NCI-H1436 treated with DMSO at 0.1 percent for 48 hours (cell line): ENCODE measurements at places on chromosomes 11 and 22.

- no peak for DNase-seq
Measured at GRCh38 chr22:42841444-42841843, 15.6 kb downstream of the ARFGAP3 start.

- DNase-seq = no peak
Measured at GRCh38 chr22:49312601-49313000, 515.1 kb downstream of the BRD1 start.

- no peak for DNase-seq
Measured at GRCh38 chr11:122434786-122435185, 220.7 kb upstream of the UBASH3B start.

DNA sequence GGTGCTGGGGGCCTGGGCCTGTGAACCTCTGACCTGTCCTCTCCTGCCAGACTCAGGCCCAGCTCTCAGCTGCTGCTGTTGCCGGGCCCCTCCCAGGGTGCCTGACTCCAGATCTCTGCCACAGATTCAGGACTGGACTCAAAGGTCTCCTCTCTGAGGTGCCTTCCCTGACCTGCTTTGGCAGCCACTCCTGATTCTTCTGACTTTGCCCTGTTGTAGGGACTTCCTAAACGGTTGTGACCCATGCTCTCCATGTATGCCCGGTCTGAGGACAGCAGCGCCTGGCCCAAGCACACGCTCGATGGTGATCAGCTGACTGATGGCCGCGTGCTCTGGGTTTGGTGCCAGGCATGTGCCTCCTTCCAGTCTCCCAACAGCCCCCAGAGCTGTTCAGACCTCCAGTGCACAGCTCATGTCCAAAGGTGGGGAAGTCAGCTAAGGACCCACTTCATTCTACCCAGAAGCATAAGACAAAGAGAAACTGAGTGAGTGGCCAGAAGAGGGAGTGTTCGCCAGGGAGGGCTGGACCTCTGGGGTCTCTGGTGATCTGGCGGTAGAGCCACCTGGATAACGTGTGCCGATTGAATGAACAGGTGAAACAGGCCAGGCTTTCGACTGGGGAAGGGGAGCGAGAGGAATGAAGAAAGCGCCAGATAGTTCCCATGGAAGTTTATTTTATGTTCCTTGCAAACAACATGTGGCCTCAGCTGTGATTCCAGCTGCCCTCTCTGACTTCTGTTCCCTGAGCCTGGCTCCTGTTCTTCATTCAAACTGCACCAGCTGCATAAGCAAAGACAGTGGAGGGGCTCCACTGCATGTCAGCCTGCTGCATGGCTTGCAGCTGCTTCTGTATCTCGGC, 8.1 kb upstream of the TOP3B start:
- DNase-seq = no peak

DNA sequence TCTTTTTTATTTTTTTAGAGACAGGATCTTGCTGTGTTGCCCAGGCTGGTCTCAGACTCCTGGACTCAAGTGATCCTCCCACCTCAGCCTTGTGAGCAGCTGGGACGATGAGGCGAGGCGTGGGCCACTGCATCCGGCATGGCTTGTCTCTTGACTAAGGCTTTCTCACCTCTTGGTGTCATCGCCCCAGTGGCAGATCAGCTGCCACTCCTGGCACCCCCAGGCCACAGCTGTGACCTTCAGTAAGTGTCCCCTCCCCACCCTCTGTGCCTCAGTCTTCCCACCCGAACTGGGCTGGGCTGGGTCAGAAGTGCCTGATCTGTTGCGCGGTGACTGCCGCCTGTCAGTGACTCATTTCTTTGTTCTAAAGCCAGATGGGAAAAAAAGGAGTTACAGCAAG, 3.6 kb downstream of the SYNGR1 start:
- no peak for DNase-seq

GRCh38 chr22:50721257-50721844, 16.7 kb upstream of the ACR start:
- no peak for DNase-seq
